OCI-LY7 (cell line): ENCODE measurements at places on chromosomes 4 and X.
A peak's percentile ranks its signal among the peaks of the same experiment; 100 is the strongest.

- peak; percentile 1 for DNase-seq
These were observed 97.2 kb downstream of the GUCY2F start for GRCh38 chrX:109384699-109385098.

- no peak for DNase-seq
These were observed 3.3 kb downstream of the TRIM2 start for GRCh38 chr4:153207567-153207966.

- no peak for DNase-seq
These were observed 102.4 kb upstream of the TBL1X start for GRCh38 chrX:9362363-9362928.

GRCh38 chr4:80216100-80216761, 18.9 kb downstream of the PRDM8 start:
- no peak for DNase-seq

GRCh38 chr4:99624141-99624719, 33.4 kb downstream of the C4orf54 start:
- no peak for DNase-seq

DNA sequence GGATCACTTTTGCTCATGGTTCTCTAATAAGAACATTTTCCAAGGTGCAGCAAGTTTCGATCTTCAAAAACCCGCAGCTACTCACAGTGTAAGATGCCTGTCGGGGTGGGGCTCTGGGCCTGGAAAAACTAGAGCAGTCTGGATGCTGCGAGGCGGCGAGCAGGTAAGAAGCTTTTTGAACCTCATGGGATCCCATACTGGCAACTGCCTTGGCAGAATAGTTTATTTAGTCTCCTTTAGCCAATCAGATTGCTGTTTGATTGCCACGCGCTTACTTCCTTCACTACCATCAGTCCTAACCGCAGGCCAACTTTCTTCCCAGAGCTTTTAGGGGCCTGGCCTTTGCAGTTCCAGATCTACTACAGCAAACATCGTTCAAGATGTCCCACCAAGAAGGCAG, 61.3 kb upstream of the MAGEB10 start:
- DNase-seq = no peak

- DNase-seq = no peak
These were observed 52.6 kb upstream of the ARX start for GRCh38 chrX:25068340-25068739.

- DNase-seq = no peak
These were observed 1.7 kb downstream of the WDR45 start for GRCh38 chrX:49077941-49078340.

DNA sequence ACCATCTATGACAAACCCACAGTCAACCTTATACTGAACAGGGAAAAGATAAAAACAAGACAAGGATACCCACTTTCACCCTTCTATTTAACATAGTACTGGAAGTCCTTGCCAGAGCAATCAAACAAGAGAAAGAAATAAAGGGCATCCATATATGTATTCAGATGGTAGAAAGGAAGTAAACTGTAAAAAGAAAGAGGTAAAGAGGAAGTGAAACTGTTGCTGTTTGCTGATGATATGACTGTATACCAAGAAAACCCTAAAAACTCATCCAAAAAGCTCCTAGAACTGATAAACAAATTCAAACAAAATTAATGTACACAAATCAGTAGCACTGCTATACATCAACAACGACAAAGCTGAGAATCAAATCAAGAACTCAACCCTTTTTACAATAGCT, 538.7 kb upstream of the PABPC4L start:
- DNase-seq = peak; percentile 3

GRCh38 chr4:73481358-73481757, at the start of gene AFM:
AFM (plus strand) TSS chr4:73481745; CDS start chr4:73481776, 31 bp downstream.
- DNase-seq = no peak

- no peak for DNase-seq
These were observed 145.1 kb upstream of the MSX1 start for GRCh38 chr4:4714331-4714730.

DNA sequence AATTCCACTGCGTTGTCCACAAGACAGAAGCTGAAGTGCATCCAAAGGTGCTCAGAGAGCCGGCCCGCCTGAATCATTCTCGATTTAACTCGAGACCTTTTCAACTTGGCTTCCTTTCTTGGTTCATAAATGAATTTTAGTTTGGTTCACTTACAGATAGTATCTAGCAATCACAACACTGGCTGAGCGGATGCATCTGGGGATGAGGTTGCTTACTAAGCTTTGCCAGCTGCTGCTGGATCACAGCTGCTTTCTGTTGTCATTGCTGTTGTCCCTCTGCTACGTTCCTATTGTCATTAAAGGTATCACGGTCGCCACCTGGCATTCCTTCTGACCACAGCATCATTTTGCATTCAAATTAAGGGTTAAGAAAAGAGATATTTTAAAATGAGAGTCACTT, 115.5 kb downstream of the NFKB1 start:
- DNase-seq = peak; percentile 37

DNA sequence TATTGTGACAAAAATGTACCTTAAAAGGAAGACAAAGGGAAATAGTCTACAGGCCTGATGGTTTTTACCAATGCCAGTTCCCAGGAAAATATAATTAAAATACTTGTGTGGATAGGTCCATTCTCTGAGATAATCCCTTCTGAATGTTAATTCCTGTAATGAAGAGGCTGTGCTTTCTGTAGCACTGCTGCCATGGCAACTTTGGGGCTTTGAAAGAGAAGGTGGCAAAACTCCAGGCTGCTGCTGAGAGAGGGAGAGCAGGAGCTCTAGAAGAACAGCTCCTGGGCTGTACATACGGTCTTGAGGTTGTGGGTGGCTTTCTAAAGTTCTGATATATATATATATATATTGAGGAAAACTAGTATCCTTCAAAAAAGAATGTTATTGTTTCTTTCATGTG, 125.4 kb downstream of the PDLIM5 start:
- DNase-seq = no peak

DNA sequence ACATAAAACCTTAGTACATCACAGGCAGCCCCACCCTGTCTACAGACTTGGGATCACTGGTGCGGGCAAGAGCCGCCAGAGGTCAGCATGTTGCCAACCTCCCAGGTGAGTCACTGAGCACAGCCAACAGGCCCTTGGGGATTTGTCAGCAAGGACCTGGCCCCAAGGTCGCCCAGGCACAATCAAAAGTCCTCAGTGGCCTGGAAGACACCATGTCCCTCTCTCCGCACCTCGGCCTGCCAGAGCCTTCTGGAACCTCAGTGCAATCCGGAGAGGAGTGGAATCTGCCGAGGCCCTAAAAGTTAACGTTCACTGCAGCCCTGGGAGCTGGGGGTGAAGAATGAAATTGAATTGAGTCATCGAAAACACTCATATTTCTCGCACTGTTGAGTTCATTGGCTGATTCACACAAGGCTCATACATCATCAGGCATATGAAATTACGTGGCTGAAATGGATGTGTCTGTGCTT, 74.3 kb downstream of the WFS1 start:
- peak; percentile 30 for DNase-seq

DNA sequence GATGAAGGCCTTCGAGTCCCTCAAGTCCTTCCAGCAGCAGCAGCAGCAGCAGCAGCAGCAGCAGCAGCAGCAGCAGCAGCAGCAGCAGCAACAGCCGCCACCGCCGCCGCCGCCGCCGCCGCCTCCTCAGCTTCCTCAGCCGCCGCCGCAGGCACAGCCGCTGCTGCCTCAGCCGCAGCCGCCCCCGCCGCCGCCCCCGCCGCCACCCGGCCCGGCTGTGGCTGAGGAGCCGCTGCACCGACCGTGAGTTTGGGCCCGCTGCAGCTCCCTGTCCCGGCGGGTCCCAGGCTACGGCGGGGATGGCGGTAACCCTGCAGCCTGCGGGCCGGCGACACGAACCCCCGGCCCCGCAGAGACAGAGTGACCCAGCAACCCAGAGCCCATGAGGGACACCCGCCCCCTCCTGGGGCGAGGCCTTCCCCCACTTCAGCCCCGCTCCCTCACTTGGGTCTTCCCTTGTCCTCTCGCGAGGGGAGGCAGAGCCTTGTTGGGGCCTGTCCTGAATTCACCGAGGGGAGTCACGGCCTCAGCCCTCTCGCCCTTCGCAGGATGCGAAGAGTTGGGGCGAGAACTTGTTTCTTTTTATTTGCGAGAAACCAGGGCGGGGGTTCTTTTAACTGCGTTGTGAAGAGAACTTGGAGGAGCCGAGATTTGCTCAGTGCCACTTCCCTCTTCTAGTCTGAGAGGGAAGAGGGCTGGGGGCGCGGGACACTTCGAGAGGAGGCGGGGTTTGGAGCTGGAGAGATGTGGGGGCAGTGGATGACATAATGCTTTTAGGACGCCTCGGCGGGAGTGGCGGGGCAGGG, 568 bp downstream of the HTT start:
- peak; percentile 68 for DNase-seq

DNA sequence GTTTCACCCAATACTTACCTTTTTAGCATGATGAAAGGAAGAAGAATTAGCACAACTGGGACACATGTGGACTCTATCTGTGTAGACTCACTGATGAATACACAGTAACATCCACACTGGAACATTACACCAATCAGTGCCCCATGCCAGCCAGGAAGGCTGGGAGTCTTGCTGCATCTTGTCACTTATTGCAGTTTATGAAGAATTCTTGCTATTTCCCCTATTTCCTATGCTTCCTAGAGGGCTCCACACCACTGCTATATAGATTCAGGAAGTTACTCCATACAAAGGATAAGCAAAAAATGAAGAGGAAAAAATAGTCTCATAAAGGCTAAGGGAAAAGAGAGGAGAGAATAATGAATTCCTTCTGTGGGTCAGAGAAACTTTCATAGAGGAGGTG, 201.0 kb downstream of the CAMK2D start:
- DNase-seq = no peak
